AG09309 (cell line): ENCODE measurements at places on chromosomes 3 and 15.

DNA sequence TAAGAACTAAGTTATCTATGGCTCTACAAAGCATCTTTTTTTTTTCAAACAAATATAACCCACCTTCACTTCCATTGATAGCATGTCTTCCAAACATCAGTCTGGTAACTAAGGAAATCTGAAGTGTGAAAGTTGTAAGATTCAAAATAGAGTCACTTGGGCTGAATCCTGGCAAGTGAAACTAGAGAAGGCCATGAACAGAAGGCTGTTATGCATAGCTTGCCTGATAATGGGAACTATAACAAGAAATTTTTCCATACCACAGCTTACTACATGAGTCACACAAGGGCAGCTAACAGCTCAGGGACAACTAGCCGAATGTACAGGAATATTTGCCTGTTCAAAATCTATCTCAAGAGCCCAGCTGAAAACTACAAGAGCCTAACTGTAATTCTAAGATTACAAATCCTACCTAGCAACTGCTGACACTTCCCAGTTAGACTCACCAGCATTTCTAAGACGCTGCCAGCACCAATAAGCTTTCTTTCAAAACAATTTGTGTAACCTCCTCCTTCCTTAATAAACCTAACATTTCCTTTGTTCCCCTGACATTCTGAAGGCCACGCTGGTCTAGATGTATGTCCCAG is 1066.5 kb downstream of the PLOD2 start:
- DNase-seq, result peak; percentile 13

DNA sequence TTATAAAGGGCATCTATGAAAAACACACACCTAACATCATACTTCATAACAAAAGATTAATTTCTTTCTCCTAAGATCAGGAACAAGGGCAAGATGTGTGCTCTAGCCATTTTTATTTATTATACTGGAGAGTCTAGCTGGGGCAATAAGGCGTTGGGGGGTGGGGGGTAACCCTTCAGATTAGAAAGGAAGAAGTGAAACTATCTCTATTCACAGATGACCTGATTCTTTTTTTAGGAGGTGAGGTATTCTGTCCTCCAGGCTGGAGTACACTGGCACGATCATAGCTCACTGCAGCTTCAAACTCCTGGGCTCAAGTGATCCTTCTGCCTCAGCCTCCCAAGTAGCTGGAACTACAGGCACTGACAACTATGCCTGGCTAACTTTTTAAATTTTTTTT is 89.5 kb upstream of the MANF start:
- DNase-seq, result no peak

DNA sequence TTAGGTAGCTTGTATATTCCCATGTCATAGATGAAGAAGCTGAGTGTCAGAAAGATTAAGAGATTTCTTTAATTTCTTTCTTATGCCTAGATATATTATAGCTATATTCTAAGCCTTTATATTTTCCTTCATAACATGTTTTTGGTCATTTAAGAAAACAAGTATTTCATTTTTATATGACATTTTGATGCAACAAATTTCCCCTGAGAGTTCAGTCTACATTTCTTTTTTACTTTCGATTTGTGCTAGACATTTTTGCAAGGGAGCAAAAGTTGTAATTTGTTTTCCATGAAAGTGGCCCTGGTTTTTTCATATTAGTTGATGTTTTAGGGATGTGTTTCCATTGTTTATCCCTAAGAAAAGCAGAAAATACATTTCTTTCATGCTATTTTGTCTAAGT is 344.9 kb downstream of the NLGN1 start:
- DNase-seq, result no peak

DNA sequence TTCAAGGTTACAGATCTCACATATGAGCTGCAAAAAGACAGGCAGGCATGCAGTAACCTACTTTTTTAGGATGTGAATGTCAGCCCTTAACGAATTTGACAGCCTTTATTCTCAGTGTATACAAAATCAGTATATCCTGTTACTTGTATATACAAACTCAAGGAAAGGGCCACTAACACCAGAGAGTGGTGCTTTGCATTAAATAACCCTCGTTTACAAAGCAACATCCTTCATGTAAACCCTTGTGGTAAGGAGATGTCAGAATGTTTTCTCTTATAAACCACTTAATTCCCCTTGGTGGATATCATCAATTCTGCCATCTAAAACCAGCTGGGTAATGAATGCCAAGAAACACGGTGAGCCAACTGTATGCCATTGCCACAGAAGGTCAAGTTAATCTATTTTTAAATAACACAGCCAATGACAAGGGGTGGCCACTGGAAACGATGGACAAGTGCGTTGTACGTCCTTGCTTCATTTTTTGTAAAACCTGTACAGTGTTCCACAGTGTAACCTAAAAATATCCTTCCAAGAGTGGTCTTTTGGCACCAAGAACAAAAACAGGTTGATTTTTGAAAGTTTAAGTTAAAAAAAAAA is 7.5 kb downstream of the MAGI1 start:
- no peak for DNase-seq

DNA sequence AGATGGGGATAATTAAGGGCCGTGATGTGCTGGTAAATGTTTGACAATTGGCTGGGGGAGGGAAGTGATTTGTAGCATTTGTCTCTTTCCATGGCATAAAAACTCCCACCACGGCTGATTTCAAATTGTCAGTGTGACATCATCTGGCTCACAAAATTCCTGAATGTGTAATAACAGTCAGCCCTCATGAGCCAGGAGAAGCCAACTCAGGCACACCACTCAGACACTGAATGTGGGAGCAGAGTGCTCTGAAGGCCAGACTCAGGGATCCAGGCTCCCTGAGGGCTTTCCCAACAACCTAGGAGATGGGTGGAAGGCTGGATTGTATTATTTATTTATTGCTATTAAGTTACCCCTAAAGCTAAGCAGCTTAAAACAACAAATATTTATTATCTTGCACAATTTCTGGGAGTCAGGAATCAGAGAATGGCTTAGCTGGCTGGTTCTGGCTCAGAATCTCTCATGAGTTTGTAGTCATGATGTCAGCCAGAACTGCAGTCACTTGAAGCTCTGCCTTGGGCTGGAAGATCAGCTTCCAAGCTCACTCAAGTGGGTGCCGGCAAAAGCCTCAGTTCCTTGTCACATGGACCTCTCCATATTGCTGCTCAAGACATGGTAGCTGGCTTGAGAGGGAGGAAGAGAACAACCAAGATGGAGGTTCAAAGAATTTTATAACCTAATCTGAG is 6.5 kb upstream of the CPEB1 start:
- DNase-seq, result no peak
